Hematopoietic multipotent progenitor cell (in vitro differentiated cells): ENCODE measurements at places on chromosomes 3 and 15.

DNA sequence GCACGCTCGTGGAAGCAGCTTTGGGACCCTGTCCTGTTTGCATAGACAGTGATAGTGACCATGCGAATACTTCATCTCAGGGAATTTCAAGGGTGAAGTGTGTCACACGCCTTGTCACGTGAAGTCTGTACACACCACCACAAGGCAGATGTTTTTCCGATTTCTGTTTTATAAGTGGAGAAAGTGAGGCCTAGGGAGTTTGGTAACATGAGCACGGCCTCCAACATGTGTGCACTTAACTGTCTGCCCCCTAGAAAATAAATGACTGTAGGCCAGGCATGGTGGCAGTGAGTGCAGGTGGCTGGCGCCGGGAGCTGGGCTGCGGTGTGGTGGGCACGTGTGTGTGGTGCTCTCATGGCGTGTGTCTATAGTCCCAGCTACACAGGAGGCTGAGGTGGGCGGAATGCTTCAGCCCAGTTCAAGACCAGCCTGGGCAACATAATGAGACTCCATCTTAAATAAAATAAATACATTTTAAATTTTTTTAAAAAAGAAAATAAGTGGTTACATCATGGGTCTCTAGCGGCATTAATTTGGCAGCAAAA, 42.0 kb downstream of the WHAMM start:
- DNase-seq: no peak

GRCh38 chr3:46080124-46080968, 53.1 kb upstream of the XCR1 start:
- no peak for DNase-seq

- no peak for DNase-seq
These were observed 25.9 kb upstream of the UACA start for GRCh38 chr15:70789213-70789612.

GRCh38 chr3:191958980-191959671, 498.2 kb downstream of the PYDC2 start:
- no peak for DNase-seq

DNA sequence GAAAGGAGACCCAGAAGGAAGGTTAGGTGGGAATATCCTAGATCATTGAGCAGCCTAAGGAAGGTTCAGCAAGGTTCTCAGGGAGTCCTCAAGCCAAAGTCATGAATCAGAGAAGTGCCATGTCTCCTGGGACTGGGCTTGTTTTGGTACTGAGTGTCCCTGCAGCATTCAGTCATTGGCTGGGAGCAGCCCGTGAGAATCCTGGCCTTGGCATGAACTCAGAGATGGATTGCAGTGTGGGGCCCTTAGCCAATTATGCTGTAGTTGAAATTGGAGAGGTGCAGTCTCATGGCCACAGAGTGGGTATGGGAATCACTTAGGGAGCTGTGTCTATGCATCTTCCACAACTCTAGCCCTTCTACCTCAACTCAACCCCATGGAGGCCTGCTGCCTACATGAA, 17.0 kb upstream of the PPM1L start:
- no peak for DNase-seq

DNA sequence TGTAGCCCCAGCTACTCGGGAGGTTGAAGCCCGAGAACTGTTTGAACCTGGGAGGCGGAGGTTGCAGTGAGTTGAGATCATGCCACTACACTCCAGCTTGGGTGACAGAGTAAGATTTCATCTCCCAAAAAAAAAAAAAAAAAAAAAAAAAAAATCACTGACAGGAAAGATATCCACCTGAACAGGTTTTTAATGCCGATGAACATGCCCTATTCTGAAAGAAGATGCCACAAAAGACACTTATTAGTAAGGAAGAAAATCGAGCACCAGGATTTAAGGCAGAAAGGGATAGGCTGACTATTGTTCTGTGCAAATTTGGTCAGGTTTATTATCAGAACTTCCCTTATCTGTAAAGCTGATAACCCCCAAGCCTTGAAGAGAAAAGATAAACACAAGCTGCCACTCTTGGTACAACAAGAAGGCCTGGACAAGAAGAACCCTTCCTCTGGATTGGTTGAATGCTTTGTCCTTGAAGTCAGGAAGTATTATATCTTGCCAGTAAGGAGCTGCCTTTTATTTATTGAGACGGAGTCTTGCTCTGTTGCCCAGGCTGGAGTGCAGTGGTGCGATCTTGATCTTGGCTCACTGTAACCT, 2.7 kb upstream of the PARP16 start:
- no peak for DNase-seq

DNA sequence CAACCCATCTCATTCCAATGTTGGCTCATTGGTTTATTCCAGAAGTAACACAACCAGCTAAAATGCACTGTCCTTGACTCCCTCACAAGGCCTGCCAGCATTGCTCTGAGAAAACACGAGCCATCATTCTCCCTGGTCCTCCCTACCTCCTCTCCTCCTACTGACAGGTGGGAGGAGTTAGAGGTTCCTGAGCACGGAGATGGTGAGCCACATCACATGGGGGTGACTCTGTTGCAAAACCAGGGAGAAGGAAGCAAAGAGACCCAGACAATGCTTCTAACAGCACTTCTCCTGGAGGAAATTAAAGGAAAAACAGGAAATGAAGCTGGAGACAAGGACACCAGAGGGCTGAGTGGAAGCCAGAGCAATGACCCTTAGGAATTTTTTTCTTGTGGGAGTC, 667.4 kb downstream of the NTRK3 start:
- no peak for DNase-seq

DNA sequence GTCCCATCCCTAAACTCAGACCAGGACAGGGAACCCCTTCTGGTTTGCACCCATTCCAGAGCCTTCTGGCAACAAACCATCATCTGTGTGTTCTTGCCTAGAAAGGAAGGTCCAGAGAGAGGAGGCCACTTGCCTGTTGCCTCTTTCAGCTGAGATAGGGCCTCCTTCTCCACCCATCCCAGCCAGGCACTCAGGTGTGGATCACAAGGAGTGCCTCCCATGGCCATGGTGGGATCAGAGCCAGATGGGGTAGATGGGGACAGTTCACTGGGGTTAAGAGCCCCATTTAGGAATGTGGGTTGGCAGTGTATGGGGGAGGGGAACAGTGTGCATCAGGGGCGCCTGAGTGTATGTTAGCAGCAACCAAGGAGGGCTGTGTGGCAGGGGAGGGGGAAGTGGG, 8.9 kb upstream of the CTDSPL start:
- no peak for DNase-seq

DNA sequence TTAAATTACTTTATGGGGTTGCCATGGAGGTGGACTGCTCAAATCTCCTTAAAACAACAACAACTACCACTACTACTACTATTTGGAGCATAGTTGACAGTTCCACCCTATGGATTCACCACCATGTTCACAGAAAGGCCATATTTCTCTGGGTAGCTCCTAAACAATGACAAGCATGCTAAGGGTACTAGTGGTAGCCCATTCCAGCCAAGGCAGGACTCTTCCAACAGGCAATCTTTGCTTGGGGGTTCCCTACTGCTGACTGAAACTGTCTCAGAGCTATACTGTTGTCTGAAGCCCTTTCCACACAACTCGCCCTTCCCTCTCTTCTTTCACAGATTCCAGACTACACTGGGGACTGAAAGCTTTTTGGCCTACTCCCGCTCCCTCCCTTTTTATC, 68.9 kb downstream of the CYP19A1 start:
- DNase-seq: no peak

GRCh38 chr15:37907136-37907535, 27.3 kb upstream of the TMCO5A start:
- no peak for DNase-seq

DNA sequence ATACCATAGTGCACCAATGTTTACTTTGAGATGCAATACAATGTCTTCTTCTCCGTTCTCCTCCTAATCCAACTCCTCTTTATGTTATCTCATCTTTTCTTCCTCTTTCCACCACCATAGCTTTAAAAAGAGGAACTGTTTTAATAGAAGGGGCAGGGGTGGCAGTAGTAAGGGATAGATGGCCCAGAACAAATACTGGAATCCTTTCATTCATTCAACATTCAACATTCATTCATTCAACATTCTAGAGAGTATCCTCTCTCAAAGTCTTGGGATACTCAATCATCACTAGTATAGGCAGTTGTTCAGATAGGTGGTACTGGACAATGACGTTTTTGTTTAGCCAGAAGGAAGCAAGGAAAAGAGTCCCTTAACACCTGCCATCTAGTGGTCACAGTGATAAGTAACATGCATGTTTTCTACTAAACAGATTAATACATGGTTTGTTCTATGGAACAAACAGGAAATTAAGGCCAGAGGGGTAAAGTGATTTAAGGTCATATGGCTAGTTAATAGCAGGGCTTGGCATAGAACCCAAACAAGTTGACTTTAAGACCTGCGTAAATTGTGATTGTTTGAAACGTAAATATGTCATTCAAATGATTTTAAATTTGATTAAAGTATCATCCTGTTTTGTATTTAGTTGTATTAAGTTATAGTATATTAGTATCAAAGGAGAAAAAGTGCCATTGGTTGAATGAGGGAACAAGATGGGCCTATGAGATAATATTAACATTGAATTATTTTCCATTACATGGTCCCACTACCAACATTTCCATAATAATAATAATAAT, 26.9 kb upstream of the EHHADH start:
- DNase-seq: peak; percentile 39

GRCh38 chr3:52109611-52110301, 44.5 kb downstream of the POC1A start:
- DNase-seq: no peak

DNA sequence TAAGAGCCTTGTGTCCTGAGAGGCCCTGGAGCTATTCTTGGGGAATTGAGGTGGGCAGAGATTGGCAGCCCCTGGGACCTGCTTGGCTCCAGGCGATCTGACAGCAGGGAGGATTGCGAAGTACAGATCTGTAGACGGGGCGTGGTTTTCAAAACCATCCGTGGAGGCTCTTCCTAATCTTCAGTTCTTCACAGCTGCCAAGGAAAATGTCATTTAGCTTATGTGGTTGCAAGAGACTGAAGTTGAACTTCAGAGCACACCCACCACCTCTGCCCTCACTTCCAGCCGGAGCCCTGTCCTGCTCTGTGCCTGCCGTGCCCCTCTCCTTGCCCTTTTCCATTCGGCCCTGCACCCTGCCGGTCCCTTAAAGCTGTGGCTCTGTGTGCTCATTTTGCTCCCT, 12.9 kb downstream of the NISCH start:
- no peak for DNase-seq

DNA sequence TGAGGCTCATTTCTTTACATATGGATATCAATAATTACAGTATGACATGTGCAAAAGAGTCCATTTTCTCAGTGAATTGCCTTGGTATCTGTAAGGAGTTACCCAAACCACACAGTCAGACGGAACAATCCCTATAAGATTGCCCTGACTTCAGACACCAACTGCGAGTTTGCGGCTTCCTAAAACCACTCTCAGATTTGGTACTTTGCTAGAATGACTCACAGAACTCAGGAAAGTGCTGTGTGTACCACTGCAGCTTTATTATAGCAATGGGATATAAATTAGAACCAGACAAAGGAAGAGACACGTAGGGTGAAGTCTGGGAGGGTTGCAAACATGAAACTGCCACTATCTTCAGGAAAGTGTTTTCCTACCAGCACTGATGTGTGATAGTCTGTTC, 45.8 kb upstream of the ATP13A3 start:
- DNase-seq: no peak

DNA sequence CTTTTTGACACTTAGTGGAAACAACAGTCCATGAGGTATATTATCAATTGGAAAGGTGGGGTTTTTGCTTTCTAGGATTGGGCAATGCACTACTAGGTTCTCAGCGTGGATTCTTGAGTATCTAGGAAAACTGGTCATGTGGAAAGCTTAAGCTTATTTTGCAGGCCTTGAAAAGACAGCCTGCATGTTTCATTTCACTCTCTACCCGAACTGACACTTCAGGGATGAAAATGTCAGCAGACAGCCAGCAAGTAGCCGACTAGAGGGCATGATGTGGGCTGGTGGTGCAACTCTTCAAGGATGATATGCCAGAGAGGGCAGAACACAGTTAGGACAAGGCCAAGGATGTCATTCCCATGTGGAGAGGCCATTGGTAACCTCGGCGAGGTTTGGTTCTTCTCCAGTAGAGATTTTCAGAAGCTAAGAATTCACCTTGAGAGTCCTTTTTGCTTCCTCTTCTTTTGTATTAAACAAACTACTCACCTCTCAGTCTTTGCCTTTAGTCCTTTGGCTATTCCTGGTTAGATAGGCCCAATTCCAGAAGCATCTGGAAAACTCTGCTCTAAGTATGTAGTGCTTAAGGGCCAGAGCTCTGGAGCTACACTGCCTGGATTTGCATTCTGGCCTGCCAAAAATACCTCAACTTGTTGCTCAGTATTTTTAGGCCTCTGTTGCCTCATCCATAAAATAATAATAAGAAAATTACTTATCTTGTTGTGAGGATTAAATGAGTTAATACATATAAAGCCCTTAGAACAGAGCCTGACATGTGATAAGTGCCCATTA, 17.9 kb downstream of the LPP start:
- no peak for DNase-seq

DNA sequence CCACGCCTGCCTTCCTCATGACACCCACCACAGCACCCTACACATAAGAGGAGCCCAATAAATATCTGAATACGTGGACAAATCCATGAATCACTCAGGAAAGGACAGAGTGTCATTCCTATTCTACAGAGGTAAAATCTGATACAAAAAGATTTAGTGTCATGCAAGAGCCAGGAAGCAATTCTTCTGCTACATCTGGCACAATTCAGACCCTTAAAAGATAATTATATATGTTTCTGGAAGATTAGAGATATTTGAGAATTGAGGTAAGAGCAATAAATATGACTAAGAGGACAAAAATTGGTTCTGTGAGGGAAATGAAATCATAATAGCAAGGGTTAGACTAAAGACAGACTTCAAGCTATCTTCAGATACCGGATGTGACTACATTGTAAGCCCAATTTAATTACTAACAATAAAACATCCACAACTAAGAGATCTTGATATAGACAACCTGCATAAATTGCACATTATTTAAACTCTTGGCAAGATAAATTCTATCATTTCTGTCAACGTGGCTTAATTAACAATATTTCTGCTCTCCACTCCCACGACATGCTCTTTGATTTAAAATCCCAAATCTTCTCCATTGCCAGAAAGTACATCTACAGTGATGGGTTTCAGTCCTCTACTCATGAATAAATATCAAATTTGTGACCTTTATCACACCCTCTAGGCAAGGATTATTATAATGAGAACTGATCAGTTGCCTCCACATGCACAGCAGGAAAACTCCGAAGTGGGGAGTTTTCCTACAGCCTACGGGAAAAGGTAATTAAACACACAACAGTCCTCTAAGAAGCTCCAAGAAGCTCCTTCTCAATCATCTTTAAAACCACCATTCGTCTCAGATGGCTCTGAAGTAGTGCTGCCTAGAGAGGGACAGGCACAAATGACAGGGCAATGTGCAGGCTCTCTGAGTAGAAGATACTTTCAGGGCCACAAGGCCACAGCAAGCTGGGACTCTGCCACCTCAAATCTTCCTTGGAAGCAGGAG, 32.6 kb downstream of the MB21D2 start:
- no peak for DNase-seq

DNA sequence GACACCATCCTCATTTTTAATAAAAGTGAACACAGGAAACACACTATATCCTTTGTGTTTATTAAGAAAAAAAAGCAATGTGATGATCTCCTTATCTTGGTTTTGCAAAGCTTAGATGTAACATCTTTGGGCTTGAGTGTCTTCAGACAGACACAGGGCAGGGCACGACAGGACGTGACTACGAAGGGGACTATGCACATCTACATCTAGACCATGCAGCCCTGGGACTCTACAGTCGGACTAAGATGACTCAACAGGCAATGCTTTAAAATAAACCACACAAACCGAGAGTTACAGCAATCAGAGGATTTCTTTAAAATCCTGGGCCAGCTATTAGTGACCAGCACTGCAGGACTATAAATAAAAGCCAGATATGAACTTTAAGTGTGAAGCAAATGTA, 22.8 kb upstream of the TM2D3 start:
- no peak for DNase-seq
